K562 (cell line): ENCODE measurements at places on chromosomes 7 and 10.
A peak's percentile ranks its signal among the peaks of the same experiment; 100 is the strongest.

DNA sequence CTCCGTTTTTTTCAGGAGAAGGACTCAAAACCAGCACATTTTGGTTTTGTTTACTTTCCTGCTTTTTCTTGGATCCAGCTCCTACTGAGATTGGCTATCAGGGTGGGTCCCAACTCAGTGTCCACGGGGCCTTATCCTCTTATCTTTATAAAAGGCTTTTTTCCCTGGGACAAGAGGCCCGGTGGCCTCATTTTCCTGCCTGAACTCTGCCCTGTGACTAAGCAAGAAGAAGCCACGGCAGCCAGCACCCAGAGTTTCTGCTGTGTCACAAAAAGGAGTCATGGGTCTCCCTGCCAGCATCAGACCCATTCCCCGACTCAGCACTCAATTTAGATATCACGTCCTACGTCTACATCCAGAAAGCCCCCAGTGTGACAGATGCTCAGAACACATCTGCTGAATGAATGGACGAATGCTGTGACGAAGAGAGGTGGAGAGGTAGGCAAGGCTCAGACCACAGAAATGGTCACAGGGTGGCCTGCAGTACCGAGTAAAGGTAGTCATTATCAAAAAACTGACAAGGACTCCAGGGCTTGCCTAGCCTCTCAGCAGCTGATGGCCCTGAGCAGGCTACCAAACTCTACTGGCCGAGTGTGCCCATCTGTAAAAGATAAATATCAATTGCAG is 16.7 kb downstream of the DLG5 start:
- peak; percentile 93 for DNase-seq

- DNase-seq = no peak
Observed at GRCh38 chr10:97518301-97519043, 19.7 kb downstream of the UBTD1 start.

DNA sequence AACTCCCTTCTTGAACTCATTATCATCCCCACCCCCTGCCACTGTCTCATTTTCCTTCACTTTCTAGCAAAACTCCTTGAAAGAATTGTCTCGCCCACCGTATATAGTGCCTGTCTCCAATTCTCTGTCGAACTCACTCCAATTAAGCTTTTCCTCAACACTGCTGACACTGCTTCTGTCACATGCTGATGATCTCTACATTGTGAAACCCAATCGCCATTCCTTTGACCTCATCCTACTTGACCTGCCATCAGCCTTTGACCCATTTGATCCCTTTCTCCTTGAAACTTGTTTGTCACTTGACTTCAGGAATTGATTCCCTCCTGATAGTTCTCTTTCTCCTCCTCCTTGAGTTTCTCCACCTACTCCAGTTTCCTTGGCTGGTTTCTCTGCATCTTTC is 54.8 kb downstream of the CCDC71L start:
- DNase-seq = no peak

- DNase-seq = no peak
Observed at GRCh38 chr10:5485948-5486852, 13.2 kb downstream of the CALML5 start.

GRCh38 chr10:24552346-24553016 is 171.2 kb downstream of the ARHGAP21 start:
- peak; percentile 96 for DNase-seq

- no peak for DNase-seq
Observed at GRCh38 chr7:36154255-36155212, 1.5 kb downstream of the EEPD1 start.

GRCh38 chr10:93039721-93040120 is 20.9 kb upstream of the CYP26C1 start:
- DNase-seq = peak; percentile 18

DNA sequence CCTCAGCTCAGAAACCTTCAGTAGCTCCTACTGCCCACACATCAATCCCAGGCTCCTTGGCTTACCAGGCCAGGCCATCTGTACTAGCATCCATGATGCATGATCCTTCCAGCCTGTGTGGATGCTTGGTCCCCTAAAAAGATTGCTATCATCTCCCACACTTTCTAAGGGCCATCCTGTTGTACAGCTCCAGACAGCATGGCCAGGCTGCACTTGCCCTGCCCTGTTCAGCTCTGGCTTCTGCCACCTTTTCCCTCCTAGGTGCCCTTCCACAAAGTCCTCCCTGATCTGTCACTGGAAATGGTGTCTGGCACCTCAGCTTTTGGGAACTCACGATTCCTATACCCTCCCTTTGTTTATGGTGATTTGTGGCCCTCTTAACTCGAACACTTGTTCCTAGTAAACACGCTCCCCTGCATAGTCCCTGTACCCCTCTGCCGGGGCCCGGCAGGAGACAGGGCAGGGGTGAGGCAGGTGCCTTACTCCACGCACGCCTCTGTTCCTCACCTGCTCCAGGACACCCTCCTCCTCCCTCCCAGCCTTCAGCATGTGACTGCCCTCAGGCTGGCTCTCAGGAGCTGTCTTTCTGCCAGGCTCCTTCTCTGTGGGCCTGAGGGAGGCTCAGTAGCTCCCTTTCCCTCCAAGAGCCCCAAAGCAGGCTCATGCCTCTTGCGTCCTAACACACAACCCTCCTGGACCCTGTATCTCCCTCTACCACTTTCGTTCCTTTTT is 71.8 kb downstream of the CDH23 start:
- no peak for DNase-seq

DNA sequence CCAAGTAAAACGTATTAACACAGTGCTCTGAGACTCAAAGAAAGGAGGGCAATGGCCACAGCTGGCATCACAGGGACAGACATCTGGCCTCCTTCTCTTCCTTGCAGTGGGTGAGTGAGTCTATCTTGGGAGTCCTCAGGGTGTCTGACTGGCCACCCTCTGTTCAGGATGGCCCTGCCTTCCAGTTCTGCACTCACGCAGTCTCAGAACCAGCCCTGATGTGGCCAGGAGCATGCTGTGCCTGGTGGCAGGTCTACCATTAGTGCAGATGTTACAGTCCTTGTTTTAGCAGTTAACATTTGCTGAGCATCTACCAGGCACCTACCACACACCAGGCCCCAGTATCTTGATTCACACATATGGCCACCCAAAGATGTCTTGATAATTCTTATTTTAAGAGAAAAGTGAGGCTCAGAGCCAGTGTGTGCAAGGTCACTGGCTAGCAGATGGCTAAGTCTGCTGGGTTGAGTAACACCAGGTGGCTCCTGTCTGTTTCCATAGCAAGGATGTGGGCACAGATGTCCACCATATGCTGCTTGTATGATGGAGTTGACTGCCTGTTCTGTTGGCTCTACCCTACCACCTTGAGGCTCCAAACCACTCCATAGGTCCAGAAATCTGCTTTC is 23.2 kb upstream of the ARHGAP22 start:
- no peak for DNase-seq

DNA sequence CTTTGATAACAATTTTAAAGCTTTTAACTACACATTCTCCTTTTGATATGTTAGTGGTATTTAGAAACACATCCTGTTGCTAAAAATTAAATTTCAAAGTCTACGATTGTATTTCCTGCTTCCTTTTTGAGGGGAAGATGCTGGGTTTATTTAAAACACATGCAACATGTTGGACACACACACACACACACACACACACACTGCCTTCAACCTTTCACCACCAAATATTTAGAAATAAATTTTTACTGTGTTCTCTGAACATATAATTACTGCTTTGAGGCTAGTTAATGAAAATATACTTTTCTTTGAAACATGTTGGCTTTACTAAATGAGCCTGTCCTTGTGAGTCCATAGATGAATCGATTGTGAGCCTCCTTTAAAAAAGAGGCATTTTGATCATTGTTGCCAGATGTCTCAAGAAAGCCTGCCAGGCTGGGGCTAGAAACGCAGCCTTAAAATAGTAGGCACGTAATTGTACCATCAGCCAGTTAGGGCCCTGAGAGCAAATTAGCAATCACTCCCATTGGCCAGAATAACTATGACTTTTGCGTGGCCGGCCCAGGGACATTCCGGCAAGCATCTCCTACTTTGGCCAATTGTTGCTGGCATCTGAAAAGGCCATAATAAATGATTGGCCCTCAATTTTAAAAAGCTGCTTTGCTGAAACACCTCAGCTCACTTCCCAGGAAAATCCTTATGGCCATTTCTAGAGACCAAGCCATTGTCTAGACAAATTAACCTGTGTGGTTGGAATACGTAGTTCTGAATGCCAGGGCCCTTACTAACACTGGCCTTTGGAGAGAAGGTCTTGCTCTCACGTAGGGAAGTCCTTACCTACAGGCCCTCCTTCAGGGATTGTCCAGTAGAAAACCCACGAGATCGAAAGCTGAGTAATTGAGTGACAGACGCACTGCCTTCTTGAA is 9.9 kb upstream of the TEX36 start:
- no peak for DNase-seq

- no peak for DNase-seq
Observed at GRCh38 chr7:106169821-106170610, 57.9 kb upstream of the SYPL1 start.
